ENCODE measurements at places on chromosomes 6 and 20.

DNA sequence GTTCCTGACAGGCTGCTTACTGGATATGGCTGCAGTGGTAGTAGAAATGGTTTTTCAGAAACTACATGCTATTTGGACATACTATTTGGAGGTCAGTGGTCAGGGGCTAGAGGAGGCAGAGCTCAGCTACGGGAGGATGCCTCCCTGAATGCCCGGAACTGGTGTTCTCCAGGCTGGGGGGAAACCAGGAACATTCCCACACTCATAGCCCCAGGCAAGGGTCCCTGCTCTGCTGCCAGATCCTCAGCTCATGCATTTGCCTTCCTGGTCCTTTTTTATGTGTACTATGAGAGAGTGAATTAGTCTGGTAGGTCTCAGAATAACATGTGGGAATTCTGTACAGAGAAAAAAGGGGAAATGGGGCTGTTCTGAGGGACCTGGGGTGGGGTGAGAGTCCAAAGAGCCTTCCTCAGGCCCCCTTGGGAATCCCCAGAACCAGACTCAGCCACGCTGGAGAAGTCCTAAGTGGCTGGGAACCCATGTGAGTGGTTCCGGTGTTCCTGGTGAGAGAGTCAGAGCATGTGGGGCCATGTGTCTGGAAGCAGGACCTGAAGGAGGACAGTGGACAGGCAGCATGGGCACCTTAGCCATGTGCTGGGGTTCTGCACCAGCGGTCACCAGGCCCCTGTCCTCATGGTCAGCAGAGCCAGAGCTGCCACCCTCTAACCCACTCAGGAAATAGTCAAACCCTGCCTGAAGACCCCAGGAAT, 58.0 kb upstream of the MYL9 start:
- DNase-seq = no peak

- no peak for DNase-seq
Measured at GRCh38 chr6:33658982-33659689, 38.0 kb downstream of the ITPR3 start.

- no peak for DNase-seq
Measured at GRCh38 chr6:148244217-148244935, 98.3 kb upstream of the SASH1 start.

GRCh38 chr6:7264686-7265384, 48.2 kb downstream of the SSR1 start:
- no peak for DNase-seq

DNA sequence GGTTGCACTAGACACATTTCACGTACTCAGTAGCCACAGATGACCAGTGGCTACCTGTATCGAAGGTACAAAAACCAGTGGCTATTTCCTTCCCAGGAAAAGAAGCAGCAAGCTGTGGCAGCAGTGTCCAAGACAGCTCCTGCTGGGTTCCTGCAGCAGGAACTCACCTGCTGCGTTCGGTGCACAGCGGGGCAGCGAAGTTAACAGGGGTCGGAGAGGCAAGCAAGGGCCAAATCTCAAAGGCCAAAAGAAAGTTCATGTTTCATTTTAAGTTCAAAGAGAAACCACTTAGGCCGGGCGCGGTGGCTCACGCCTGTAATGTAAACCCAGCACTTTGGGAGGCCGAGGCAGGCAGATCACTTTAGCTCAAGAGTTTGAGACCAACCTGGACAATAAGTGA, 26.9 kb downstream of the ASIP start:
- DNase-seq = no peak

DNA sequence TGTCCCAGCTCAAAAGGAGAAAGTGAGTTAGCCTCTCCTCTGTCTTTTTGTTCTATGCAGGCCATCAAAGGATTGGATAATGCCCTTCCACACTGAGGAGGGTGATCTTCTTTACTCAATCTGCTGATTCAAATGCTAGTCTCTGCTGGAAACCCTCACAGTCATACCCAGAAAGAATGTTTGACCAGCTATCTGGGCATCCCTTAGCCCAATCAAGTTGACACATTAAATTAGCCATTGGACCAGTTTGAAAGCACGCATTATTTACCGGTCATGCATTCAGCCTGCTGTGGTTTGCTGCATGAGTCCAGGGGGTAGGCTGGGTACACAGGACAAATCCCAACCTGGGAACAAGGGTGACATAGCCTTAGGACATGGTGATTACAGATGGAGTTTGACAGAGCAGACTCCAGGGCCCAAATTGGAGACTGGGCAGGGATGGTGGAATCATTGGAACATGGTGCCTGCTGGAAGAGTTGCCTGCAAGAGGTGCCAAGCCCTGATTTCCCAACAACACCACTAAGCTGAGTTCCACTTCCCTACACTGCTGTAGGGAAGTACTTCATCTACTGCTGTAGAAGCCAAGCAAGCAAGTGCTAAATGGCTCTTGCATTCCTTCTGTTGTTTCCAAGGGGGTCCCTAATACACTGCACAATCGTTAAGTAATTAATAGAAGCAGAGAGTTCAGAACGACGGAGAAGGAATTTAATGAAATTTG, 87.7 kb downstream of the RNF182 start:
- DNase-seq = no peak

GRCh38 chr6:47187893-47188587, 121.7 kb downstream of the TNFRSF21 start:
- DNase-seq = peak; percentile 83

- no peak for DNase-seq
Measured at GRCh38 chr6:6585003-6585311, 3.6 kb upstream of the LY86 start.

- no peak for DNase-seq
Measured at GRCh38 chr6:130215526-130215925, 7.2 kb downstream of the SAMD3 start.

DNA sequence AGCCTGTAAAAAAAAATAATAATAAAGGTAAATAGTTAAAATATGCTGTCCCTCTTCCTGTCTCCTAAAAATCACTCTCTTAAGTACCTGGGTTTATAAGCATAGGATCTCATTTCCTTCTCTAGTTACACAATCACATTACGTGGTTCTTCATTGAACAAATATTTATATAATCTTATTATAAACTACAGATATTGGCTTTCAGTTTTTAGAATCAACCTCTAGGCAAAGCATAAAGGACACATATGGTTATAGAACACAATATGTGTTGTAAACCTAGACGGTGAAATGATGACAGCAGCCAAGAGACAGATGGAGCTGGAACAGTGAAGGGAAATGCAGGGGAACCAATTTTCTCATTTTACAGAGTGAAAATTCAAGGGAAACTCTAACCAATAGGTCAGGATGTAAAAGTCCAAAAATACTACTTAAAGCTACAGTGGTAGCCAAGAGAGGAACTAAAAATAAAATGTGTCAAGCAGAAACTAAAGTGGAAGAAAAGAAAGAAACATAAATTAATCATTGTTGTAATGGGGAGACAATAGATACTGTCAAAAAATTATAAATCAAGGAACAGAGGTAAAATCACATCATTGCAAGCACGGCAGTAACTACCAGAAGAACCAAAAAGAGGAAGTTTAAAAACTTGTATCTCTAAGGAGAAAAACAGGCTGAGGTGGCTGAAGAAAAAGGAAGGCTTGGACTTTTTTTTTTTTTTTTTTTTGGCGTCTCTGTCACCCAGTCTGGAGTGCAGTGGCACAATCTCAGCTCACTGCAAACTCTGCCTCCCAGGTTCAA, 82.8 kb upstream of the CDYL start:
- no peak for DNase-seq
